ENCODE measurements at places on chromosomes 7 and 10.
A peak's percentile ranks its signal among the peaks of the same experiment; 100 is the strongest.

DNA sequence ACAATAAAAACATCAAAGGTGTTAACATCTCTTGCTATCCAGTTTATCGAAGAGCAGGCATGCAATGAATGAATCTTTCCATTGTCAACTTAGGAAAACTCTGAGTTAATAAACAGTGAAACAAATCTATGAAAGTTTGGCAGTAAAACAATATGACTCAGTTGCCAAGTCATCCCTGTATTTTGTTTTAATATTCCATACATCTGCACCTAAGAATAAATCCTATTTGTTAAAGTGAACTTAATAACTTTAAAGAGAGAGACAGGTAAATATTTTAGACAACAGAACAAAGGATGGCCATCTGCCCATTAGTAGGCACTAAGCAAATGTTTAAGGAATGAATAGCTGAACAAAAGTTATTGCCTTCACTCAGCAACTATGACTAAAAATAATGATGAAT lies 700.5 kb upstream of the CELF2 start:
- DNase-seq: no peak

DNA sequence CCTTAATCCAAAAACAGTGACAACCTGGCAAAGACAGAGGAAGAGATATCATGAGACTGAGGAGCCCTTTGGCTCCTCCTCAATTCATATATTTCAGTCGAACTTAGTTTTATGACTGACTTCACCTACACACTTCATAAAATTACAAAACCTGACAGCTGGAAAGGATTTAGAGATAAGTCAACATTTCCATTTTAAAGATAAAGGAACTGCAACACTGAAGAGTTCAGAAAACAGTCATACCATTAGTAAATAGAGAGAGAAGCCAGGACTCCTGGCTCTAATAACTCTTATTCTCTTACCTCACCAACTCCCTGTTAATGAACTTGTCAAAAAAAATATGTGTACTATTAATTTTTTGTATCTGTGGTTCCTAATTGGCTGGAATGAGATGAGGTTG lies 141.0 kb upstream of the COL1A2 start:
- no peak for DNase-seq

- no peak for DNase-seq
Measured at GRCh38 chr10:116741391-116742351, 695 bp downstream of the HSPA12A start.

GRCh38 chr7:74665296-74665938 lies 7.9 kb downstream of the GTF2I start:
- no peak for DNase-seq

DNA sequence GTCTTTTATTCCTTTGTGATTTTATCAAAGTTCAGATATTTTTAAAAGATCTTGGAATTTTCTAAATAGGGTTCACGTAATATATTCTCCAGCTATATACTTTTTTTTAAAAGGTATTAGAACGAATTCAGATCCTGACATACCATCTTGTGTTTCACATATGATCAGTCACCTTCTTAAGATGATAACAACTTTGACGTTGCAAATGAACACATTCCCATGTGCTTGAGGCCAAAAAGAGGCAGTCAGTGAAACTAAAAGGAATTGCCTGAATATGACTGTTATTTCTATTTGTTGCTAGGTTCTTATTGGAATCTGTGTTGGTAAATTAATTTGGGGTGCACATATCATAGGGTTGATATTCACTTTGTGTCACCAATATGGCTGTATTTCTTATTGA lies 310.1 kb downstream of the MDFIC start:
- no peak for DNase-seq

GRCh38 chr10:16867556-16867955 lies 50.3 kb upstream of the RSU1 start:
- DNase-seq: no peak

DNA sequence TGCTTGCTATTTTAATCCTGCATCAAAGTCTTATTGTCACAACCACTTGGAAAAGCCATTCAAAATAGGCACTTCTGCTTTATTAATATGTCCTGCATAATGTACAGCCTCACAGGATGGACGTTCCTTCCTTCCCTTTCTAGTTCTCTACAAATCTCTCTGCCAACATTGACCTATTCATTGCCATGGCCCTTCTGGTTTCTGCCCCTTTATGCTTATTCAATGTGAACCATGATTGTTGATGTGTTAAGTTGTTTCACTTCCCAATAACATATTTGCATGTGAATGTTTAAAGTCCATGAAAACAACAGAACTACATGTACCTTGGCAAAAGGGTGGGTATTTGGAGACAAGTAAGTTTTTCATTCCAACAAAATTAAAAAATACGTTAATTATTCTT lies 45.7 kb downstream of the COL28A1 start:
- no peak for DNase-seq

- no peak for DNase-seq
Measured at GRCh38 chr10:76763376-76763775, 874.2 kb downstream of the KCNMA1 start.

- DNase-seq: no peak
Measured at GRCh38 chr7:47577321-47577919, 4.5 kb downstream of the TNS3 start.

GRCh38 chr10:103814105-103814504 lies 41.3 kb downstream of the SH3PXD2A start:
- no peak for DNase-seq

GRCh38 chr7:7563813-7564212 lies 2.9 kb upstream of the MIOS start:
- no peak for DNase-seq

DNA sequence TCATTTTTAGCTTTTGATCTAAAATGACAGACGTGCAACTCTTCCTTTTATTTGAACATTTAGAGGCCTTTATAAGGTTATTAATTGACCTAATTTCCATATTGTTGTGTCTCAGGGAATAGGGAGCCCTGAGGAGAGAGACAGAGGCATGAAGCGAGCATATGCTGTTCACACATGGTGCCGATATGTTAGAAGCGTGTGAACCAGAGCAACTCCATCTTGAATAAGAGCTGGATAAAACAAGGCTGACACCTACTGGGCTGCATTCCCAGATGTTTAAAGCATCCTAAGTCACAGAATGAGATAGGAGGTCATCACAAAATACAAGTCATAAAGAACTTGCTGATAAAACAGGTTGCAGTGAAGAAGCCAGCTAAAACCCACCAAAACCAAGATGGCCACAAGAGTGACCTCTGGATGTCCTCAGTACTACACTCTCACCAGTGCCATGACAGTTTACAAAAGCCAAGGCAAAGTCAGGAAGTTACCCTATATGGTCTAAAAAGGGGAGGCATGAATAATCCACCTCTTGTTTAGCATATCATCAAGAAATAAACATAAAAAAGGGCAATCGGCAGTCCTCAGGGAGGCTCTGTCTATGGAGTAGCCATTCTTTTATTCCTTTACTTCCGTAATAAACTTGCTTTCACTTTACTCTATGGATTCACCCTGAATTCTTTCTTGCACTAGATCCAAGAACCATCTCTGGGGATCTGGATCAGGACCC lies 80.1 kb downstream of the SEC61G start:
- no peak for DNase-seq

GRCh38 chr10:58701405-58702135 lies 188.9 kb downstream of the BICC1 start:
- DNase-seq: no peak

GRCh38 chr10:50621968-50622705 lies 1.6 kb downstream of the SGMS1 start:
- peak; percentile 75 for DNase-seq

- DNase-seq: no peak
Measured at GRCh38 chr7:70676243-70676642, 455.7 kb upstream of the GALNT17 start.

GRCh38 chr10:18140957-18141845 lies 977 bp downstream of the CACNB2 start:
- DNase-seq: no peak

GRCh38 chr10:112769611-112770370 lies 180.3 kb upstream of the TCF7L2 start:
- DNase-seq: no peak

DNA sequence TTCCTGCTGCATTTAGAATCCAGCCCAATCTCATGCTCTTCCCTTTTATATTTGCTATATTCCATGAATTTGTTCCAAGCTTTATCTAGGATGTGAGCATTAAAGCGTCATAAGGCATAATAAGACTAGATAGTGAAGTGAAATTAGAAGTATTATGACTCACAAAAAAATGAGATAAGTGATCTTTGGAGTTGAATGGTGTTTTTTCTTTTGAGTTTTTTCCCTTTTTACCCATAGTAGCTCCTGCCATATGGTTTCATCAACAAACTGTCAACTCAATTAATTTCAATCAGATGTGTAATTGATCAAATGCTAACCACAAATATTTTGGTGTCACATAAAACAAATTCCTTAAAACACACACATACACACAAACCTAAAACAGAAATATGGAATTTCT lies 17.0 kb downstream of the KLHDC10 start:
- DNase-seq: no peak

- peak; percentile 32 for DNase-seq
Measured at GRCh38 chr10:99532687-99533495, at the start of gene NKX2-3. Gene NKX2-3 (plus strand): TSS chr10:99532942. CDS start chr10:99533132, 190 bp downstream.

- DNase-seq: no peak
Measured at GRCh38 chr7:70923181-70923845, 208.6 kb upstream of the GALNT17 start.

DNA sequence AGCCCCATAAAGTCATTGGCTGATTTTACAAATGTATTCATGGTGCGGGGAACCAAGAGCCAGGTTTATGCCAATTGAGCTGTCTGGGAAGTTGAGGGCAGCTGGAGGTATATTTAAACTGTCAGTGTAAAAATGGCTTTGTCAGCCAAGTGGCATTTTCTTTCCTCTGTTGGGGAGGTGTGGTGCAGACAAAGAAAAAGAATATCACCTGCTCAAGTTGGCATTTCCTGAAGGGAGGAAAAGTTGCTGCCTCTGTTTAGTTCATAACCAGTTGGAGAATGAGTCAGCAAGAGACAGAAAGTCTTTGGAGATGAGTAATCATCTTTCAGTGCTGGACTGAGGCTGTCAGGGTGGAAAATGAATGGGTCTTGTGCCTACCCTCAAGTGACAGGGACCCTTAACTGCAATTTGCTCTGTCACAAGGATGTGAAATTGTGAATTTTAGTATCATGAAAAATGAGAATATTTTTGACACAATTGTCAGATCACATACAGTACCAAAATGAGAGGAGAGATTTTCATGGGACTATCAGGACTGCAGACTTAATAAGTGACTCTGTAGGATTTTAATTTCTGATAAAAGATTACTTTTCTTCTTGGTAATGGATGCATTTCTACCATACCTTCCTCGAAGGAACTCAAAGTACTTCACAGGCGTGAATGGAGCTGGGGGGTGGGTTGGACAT lies 137.3 kb downstream of the ANLN start:
- DNase-seq: no peak

DNA sequence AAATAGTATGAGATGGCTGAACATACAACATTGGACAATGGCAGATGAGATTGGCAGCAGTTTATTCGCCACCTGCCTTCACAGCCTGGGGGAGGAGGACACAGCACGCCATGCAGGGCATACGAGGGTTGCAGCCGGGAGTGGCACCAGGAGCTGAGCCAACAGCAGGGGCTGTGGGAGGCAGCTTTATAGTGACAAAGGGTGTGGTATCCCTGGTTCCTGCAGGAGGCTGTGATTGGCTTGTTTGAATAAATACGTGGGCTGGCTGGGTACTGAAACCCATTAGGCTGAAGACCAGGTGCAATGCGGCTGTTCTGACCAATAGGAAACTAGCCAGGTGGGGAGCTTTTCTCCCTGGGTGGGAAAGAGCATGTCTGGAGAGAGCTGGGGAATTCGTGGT lies 68.9 kb upstream of the LEP start:
- DNase-seq: no peak

DNA sequence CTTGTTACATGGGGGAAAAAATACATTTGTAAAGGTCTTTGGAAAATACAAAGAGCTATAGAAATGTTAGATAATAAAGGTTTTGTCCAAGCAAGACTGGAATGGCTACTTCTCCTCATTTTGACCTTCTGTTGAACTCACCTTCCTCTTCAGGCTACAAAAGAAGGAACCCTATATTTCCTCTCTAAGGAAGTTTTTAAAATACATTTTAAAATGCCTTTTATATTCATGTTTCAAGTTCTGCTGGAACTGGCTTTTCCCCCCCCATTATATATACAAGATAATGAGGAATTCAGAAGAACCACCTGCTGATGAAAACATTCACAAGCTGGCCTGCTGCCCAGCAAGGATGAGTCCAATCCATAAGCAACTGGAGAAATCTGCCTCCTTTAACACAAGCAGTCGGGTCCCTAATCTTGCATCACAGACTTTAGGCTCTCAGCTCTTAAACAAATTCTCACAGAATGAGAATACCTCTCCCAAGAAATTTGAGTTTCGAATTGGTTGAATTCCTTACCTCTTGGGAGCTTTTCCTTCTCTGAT lies 44.6 kb downstream of the MTERF1 start:
- no peak for DNase-seq

GRCh38 chr10:100660945-100661344 lies 84.4 kb upstream of the PAX2 start:
- no peak for DNase-seq

DNA sequence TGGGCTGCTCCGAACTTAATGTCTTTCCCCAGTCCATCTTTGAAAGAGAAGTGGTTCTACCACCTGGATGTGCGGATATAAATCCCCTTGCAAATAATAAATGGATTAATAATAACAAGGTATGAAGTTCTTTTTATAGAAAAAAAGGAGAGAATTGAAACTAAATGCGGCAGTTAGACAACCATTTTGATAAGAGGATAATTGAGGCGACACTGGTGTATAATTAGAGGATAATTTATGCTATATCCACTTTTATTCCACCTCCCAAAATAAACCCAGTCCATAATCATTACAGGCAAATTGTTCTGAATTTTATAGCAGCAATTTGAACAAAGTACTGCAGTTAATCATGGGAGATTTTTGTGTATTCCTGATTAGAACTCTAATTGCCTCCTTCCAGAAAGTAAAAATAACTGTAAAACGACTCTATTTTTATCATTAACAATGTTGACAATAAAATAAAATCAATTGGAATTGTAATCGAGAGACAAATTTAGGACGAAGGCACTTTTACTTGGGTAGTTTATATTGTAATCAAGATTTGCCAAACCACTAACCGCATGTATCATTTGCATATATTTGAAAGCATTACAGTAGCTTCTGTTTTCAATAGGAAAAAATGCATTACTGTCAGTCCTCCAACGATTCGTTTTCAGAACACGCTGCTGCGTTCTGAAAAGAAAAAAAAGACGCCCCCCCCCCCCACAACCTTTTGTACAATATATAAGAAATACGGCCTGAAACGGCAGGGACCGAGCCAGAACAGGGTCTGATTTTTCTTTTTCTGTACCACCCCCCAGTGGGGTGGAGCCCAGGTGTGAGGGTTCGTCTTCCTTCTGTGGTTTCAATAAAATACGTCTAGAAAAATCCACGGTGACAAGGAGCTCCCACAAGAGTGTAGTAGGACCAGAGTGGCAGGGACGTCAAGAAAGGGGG lies 838 bp upstream of the DLX6 start:
- DNase-seq: no peak

DNA sequence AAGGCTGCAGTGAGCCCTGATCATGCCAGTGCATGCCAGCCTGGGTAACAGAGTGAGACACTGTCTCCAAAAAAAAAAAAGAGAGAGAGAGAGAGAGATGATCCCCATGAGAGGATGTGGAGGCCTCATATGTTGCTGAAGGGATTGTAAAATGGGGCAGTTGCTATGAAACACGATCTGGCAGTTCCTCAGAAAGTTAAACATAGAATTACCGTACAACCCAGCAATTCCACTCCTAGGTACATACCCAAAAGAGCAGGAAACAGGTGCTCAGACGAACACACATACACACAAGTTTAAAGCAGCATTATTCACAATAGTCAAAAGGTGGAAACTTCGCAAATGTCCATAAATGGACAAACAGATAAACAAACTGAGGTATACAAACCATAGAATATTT lies 27.4 kb upstream of the CYTH3 start:
- no peak for DNase-seq

Data from CD4-positive, alpha-beta T cell treated with Interleukin-17A for 1 hour (primary cell).